DMS53 (cell line): ENCODE measurements at places on chromosomes 12 and 14.
A peak's percentile ranks its signal among the peaks of the same experiment; 100 is the strongest.

DNA sequence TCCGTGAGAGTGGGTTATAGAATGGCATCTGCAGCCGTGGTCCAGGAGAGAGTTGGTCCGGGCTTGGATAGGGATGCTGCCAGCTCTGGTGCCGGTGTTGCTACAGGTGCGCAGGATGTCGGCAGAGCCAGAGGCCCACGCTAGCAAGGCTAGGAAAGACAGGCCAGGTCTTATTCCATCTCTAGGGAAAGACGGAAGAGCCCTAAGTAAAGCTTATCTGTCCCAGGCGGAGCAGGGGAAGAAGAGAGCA lies 485 bp upstream of the PSME1 start:
- DNase-seq = no peak

DNA sequence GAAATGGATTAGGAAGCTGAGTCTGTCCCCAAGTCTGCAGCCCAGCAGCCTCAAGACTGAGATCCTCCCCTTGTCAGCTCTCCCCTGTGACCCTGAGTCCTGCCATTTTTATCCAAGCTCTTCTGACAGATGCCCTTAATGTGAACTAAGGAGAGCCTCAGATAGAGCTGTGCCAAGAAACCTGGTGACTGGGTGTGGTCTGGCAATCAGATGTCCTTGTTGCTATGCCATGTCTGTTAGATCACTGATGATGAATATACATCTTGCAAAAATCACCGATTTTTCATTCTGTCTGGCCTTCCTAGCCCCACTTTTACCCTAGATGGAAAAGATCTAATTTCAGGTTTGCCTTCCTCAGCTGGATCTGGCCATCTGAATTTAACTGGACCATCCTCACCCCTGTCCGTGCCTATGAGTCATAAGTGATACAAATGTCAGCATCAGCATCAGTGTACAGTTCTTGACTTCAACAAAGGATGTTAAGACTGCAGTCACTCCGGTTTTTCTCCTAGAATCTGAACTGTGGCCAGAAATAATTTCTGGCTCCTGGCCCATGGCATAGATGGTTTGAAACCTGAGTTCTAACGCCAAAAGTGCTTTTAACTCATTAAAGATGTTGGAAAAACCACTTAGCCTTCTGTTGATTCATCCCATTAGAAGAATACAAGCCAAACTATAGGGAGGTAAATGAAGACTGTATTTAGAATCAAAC lies 61.2 kb upstream of the GRIP1 start:
- DNase-seq = no peak

DNA sequence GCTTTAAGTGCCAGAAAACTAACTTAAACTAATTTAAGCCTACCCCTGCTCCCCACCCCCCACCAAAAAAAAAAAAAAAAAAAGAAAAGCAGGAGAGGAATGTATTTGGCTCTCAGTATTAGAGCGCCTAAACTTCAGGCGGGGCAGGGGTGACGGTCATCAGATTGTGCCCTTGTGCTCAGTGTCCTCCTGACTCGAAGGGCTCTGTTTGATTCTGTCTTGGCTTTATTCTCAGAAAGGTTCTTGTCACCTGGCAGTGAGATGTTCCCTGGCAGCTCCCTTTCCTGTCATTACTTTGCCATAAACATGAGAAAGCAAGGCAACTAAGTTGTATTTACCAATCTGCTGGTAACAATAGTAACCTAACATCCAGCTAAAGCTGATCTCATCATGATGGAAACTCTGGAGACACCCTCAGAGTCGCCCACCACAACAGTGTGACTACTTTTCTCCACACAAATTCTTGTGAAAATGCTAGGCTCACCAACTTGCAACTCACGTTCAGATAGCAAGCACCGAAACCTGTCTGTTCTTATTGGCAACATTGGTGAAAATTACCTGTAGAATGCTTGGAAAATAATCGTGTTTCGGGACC lies 39.0 kb upstream of the WNK1 start:
- DNase-seq = no peak

- DNase-seq = no peak
These were observed 26.3 kb downstream of the TESC start for GRCh38 chr12:117072736-117073490.

DNA sequence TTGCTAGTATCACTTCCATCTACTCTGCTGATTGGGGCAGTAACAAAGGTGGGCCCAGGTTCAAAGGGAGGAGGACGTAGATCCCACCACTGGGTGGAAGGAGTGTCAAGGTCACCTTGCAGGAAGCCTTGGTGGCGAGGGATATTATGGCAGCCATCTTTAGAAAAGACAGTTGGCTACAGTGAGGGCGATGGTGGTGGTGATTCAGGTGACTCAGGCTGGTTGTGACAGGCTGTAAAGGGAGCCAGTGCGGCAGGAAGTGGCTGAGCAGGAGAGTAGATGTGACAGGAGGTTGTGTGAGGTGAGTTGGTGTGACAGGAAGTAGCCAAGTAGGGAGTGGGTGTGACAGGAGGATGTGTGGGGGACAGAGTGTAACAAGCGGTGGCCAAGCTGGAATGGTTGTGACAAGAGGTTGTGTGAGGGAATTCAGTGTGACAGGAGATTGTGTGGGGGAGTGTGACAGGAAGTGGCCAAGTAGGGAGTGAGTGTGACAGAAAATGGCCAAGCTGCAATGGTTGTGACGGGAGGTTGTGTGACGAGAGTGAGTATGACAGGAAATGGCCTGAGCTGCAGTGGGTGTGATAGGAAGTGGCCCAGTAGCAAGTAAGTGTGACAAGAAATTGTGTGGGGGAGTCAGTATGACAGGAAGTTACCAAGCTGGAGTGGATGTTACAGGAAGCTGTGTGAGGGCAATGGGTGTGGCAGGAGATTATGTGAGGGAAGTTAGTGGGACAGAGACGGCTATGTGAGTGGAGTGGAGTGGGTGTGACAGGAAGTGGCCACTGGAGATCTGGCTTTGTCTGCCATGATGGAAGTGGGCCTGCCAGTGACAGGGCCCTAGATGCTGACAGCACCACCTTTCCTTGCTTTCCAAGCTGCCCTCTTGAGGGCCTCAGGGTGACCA lies 136.5 kb upstream of the MYL2 start:
- no peak for DNase-seq

DNA sequence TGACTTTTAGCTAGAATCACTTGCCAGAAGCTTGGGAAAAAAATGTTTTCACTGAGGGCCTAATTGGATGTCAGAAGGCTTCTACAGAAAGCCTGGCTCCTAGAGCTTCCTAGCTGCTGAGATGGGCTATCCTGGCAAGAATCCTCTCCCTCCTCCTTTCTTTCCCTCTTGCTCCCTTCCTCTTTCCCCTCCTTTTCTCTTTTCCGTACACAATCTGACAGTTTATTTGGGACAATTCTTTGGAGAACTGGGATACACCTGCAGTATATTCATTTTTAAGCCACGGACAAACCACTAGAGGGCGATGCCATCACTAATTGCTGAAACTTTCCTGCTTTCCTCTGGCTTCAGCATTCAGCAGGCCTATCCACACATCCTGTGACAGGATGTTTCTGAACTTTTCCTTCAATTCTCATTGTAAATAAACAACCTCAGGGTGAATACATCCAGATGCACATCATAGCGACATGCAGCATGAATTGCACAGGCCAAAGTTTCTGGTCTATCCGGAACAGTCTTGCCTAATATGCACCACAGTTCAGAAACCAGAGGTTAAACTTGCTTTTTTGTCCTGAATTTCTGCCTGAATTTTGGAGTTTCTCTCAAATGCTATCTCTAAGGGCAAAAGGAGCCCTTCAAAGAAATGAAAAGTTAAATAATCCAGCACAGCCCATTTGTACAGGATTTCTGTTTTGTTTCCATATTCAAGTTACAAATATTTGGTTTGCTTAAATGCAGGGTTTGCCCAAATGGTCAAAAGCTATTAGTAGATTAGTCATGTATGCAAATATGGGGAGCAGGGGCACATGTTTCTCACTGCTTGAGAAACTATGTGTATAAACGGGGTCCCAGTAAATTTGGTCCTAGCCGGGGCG lies 142.8 kb downstream of the PAWR start:
- peak; percentile 82 for DNase-seq

DNA sequence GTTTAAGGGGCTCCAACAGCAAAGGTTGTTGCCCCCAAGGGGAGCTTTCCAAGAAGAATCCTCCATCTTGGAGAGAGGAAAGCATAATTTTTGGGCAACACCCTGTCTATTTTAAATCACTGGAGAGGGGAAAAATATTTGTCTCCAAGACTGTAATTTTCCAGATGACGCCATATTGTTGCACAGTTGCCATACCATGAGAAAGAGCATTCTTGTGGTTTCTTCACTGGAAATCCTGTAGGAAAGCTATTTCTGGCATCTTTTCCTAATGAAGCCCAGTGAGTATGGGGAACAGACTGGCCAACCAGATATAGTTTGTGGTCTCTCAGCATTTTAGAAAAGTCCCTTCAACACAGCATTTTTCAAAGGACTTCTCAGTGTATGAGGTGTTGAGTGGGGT lies 88.1 kb upstream of the MANSC4 start:
- no peak for DNase-seq

DNA sequence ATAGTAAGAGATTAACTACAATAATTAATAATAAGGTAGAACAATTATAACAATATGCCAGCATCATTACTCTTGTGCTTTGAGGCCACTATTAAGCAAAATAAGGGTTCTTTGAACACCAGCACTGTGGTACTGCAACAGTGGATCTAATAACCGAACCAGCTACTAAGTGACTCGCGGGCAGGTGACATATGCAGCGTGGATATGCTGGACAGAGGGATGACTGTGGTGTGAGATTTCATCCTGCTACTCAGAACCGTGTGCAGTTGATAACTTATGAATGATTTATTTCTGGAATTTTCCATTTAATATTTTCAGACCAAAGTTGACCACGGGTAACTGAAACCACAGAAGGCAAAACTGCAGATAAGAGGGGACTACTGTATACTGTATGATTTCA lies 34.4 kb downstream of the BMAL2 start:
- no peak for DNase-seq

DNA sequence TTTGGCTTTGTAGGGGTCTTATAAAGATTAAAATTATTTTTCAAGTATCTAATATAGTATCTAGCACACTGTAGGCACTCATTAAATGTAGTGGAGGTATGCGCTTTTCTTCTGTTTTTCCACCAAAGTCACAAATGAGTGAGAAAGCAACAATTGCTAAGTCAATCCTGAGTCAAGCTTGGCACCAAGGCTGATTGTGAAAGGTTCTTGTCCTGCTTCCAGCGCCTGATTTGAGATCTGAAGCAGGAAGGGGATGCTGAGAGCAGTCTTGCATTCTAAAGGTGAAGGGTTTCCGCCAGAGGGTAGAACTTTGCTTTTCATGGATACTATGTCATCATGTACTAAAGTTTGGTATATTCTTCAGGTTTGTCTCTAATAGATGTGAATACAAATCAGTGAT lies 64.9 kb upstream of the DAAM1 start:
- no peak for DNase-seq

DNA sequence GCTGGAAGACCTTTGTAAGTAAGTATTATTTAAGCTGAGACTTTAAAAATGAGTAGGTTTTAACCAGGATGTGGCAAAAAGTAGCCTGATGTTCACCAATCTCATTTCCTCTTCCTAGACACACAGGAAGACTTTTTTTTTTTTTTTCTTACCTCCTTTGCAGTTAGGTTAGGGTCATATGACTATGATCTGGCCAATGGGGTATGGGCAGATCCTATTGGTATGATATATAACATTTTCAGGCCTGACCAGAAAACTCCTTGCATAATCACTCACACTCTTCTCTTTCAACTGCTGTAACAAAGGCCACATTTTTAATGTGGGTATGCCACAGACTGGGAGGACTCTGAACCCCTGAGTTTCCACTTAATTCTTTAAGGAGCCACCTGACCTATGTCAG lies 2.7 kb upstream of the RPS6KA5 start:
- DNase-seq = peak; percentile 29

GRCh38 chr12:14058717-14059116 lies 77.3 kb upstream of the GRIN2B start:
- no peak for DNase-seq

DNA sequence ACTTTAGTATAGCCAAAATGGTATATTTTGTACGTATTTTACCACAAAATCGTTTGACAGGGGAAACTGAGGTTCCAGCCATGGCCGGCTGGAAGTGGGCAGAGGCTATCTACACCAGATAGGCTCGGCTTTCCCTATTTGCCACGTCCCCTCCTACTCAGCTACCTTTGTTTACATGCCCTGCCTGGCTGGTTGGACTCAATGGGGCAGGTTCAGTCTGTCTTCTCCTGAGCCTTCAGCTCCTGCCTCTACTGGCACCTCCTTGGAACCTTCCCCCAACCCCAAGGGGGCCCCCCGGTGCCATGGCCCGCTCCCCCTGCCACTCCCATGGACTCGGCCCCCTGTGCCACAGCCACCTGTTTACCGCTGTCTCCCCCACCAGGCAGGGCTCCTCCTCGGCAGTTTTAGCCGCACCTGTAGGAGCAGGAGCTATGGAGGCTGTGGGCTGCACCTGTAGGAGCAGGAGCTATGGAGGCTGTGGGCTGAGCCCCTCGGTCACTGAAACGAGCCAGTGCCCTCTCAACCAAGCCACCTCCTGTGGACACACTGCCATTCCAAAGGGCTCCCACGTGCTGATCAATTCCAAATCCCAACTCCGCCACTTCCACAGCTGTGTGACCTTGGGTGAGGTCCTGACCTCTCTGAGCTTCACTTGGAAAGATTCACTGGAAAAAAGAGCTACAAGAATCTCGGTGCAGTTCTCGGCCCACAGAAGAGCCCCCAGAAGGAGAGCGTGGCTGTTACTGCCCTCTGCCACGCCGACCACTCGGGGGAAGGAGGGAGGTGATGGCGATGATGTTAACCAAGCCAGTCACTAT lies 62.2 kb downstream of the NCOR2 start:
- no peak for DNase-seq

DNA sequence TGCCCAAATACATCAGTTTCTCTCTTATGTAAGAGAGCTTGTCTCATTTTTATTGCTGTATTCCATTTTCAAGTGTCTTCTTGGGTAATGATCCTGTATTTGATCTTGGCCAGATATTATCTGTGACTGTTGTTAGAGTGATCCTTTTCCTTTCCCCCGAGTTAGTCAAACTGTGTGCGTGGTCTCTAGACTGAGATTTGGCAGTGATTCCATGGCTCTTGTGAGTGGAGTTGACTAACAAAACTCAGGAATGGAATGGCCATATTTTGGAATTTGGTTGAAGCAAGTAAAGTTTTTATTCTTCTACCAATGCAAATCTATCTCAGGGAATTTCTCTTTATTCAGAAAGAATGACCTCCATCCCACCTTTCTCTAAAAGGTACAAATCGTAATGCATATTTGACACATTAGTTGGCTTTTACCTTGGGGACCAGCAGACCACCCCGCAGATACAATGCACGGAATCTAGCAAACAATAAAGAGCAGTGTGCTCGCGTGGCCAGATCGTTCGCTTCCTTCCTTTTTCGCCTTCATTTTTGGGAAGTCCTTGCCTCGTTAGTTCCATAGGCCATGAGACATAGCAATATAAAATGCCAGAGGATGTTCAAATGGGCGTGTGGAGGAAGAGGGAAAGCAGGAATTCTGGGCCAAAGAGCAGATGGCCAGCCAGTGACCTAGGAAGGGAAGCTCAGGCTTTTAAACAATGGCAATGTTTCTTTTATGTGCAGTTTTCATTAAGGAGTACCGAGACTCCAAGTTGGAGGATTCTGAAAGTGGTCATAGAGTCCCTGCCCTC lies 24.4 kb downstream of the ETV6 start:
- no peak for DNase-seq
